Activated gamma-delta T cell treated with Interleukin-2 at 50 U/mL for 16 hours (primary cell): ENCODE measurements at places on chromosomes 1 and 21.

GRCh38 chr1:26281091-26281958 is 1.4 kb downstream of the SH3BGRL3 start:
- DNase-seq: no peak

DNA sequence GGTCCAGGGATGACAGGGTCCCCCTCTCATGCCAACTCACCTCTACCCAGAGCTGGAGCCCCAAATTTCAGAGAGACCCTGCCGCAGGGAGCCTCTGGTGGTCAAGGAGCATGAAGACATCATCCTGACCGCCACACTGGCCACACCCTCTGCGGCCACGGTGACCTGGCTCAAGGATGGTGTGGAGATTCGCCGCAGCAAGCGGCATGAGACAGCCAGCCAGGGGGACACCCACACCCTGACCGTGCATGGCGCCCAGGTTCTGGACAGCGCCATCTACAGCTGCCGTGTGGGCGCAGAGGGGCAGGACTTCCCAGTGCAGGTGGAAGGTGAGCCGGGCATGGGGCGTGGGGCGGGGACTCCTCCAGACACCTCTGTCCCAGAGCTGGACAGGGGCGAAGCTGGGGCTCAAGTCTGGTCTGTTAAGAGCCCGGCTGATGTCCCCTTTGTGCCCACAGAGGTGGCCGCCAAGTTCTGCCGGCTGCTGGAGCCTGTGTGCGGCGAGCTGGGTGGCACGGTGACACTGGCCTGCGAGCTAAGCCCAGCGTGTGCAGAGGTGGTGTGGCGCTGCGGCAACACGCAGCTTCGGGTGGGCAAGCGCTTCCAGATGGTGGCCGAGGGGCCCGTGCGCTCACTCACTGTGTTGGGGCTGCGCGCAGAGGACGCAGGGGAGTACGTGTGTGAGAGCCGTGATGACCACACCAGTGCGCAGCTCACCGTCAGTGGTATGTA is 66.0 kb downstream of the OBSCN start:
- DNase-seq: no peak

DNA sequence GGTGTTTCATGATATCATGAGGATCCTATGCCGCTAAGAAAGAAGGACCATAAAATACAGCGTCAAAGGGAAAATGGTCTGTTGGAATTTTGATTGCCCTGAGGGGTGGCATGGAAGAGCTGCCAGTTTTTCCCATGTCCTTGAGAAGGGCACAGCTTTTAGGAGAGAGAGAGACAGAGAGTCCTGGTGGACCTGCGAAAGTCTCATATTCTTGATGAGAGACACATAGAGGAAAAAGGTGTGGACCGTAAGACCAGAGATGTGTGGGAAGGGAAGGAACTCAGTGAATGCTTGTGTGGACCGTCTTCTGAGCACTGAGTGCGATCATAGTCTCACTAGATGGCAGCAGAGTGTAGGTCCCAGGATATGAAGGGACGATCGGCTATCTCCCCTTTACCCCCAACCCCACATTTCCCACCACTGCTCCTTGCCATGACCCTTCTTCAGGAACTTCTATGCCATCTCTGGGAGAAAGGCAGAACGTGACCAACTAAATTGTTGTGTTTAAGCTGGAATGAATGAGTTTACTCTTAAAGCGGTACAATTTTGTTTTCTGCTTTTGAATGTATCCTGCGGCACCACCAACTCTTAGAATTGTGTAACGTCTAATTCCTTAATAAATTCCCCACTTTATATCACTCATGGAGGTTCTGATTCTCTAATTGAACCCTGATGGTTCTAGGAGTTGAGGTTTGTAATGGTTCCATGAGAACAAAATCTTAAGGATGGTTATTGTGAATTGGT is 117.7 kb downstream of the CTH start:
- no peak for DNase-seq

DNA sequence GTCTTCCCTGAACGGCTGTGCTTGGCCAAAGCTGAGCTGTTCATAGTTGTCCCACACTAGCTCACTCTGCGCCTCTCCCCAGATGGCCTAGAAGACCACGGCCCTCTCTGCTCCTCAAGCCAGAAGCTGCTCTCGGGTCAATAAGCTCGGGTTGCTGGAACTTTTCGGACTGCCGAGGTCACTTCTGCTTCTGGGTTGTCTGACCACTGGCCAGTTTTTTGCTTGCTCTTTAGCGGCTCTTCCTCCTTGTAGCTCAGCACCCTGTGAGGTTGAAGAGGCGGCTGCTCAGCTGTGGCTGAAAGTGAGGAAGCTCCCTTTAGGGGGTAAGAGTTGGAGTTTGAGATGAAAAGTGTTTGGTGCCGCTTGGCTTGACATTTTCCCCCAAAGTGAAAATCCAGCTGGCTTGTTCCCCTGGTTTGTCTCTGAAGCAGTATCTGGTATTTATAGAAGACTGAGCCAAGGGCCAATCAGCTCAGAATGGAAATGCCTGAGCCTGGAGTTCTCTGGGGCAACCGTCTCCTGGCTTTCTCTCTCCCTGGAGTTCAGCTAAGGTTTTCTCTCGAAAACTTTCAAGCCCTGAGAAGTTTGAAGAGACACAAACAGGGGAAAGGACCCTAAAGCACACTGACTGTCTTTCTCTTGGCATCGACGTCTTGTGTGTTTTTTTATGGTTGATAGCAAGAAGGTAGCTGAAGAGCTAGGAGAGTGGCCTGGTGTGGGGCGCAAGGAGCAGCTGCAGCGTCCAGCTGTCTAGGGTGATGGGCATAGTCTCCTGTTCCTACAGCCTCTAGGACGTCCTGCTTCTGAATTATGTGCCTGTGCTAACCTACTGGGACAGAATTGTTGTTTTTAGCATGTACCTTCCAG is 72.0 kb downstream of the SYT6 start:
- DNase-seq: no peak

DNA sequence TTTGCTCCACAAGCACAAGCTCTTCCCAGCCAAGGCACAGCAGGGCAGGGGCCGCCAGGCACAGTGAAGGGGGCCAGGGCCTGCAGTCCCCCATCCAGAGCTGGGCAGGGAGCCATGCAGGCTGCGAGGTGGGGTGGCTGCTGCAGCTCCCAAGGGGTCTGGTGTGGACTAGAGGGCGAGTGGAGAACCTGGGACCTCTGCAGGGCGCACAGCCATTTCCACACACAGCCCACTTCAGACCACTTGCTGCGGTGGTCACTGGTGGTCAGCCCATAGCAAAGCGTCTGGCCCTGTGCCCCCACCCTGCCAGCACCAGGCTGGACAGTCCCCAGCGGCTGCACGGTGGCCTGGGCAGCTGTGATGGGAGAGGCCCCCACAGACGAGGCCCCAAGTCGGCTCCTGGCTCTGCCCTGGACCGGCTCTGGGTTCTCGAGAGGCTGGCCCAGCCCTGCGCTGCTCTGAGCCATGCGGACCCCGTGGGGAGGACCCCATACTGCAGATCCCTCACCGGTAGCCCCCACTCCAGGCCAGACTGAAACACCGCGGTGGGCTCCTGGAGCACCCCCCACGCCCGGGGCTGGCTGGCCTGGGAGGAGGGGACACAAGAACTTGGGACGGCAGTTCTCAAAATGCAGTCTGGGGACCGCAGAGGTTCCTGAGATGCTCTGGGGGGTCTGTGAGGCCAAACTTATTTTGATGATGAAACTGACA is 47.1 kb upstream of the COL6A2 start:
- DNase-seq: no peak

DNA sequence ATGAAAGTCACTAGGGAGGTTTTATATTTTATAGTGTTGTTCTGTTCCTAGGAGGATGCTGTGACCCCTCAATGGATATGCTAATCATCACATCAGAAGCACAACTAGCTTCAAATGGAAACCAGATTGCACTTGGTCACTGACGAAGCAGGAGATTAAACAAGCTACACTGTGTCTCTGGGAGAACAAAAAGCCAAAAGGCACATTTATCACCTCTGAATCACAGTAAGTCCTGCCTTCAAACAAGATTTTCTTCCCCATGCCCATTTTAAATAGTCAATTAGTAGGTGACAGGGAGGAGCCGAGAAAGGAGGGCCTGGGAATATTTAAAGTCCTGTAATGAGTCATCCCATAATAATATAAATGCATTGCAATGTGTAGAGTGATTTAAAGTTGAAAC is 38.1 kb downstream of the RGS2 start:
- no peak for DNase-seq

DNA sequence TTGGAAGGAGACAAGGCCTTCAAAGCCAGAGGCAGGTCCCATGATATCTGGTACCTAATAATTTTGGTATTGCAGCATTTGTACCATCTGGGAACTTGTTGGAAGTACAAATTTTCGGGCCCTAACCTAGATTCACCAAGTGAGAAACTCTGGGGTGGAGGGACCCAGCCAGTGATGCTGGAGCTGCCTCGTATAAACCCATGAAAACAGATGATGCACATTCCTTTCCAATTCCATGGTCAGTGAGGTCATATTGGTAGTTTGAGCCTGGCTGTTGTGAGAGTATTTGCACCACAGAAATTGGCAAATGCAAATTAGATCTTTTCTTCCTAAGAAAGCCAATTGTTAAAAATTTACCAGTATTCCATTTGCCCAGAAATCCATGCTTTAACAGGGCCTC is 269.6 kb upstream of the PLXNA2 start:
- DNase-seq: no peak

GRCh38 chr1:206575894-206576737 is 36.1 kb downstream of the EIF2D start:
- DNase-seq: no peak

DNA sequence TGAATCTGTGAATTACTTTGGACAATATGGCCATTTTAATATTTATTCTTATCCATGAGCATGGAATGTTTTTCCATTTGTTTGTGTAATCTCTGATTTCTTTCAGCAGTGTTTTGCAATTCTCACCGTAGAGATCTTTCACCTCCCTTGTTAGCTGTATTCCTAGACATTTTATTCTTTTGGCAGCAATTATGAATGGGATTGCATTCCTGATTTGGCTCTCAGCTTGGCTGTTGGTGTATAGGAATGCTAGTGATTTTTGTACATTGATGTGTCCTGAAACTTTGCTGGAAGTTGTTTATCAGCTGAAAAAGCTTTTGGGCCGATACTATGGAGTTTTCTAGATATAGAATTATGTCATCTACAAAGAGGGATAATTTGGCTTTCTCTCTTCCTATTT is 44.2 kb upstream of the NEGR1 start:
- DNase-seq: no peak

- DNase-seq: no peak
Observed at GRCh38 chr1:24139841-24140425, 3.0 kb downstream of the IL22RA1 start.

DNA sequence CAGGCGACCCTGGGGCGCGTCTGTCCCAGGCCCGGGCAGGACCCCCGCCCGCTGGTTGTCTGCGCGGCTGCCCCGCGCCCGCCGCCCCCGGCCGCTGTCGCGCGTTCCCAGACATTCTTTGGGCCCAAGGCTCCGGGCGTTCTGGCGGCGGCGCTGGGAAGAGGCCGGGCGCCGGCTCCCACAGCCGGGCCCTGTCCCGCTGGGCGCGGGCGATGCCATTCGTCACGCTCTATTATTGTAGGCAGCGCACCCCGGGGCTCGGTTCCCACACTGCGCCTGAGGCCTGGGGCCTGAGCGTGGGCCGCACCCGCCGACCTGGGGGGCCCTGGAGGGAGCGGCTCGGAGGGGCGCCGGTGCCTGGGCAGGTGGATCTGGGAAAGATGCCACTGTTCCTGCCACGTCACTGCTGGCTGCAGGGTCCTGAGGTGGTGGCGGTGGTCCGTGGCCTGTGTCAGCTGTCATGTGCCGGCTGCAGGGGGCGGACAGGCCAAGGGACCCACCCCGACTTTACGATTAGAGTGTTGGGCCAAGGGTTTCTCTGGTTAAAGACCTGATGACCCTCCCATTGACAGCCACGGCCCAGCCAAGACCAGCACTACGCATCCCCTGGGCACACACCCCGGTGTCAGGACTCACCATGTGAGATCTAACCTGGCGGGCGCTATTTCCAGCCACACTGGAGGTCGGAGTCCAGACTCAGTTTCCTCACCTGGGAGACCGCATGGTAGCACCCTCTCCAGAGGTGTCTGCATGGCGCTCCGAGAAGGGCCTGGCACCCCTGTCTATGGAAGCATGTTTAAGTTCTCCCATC is 55.1 kb upstream of the ADARB1 start:
- DNase-seq: no peak

- DNase-seq: no peak
Observed at GRCh38 chr1:15702722-15703550, 18.8 kb downstream of the PLEKHM2 start.

DNA sequence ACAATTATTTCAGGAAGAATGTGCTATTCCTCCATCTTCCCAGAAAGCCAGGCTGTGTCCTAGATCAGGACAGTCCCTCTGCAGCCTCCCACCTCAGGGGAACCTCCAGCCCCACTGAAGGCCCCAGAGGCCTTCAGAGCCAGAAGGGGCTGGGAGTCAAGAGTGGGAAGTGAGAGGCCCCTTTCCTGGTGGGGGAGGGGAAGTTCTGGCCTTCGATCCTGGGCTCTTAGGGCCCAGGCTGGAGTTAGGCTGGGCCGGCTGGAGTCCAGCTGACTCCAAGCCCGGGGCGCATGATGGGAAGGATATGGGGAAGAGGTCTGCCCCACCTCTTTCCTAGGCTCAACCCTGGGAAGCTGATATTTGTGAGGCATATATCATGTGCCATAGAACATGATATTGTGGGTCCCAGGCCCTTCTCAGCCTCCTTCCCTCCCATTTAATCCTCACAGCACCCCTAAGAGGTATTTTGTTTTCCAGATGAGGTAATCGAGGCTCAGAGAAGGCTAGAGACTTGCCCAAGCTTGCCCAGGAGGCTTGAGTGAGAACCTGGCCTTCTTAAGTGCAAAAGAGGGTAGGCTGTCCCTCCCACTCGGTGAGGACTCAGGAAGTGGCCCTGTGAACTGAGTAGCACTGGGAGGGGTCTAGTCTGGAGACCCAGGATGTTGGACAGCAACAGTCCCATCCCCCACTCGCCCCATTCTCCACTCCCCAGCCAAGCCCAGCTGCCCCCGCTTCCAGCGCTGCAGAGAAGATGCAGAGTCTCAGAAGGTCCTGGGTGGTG is 18.6 kb upstream of the HSPG2 start:
- DNase-seq: no peak

GRCh38 chr1:245058882-245059281 is 95.9 kb upstream of the KIF26B start:
- no peak for DNase-seq

DNA sequence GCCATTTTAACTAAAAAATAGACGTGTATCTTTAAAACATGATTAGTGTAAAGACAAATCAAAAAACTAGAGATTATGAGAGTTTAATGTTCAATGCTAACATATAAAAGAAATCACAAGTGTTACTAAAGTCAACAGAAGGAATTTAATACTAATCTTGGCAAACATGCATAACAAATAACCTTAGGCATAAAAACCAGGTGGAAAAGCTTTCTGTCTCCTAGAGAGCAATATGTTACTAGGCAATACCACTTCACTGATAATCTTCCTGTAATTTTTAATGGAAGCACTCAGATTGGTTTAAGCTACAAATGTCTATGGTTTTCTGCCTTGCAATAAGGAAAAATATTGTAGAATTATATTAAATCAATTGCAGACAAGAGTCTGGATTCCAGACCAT is 121.9 kb downstream of the NME7 start:
- DNase-seq: no peak

DNA sequence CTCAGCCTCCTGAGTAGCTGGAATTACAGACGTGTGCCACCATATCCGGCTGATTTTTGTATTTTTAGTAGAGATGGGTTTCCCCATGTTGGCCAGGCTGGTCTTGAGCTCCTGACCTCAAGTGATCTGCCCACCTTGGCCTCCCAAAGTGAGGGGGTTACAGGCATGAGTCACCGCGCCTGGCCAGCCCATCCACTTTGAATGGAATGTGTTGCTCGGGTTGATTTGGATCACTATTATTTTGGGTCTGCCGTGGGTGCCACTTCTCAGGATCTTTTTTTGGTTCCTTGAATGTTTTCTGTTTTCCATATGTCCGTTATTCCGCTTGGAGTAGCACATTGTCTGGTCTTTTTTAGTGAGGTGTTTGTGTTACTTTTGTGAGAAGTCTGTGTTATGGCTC is 17.0 kb downstream of the PCNT start:
- no peak for DNase-seq
